Activated CD8-positive, alpha-beta memory T cell treated with anti-CD3 and anti-CD28 coated beads for 1 hour (primary cell): ENCODE measurements at places on chromosomes 12 and 14.

- DNase-seq, result no peak
Observed at GRCh38 chr12:59620326-59620725, 24.5 kb downstream of the SLC16A7 start.

GRCh38 chr12:4552191-4552590, 9.8 kb upstream of the DYRK4 start:
- DNase-seq, result no peak

DNA sequence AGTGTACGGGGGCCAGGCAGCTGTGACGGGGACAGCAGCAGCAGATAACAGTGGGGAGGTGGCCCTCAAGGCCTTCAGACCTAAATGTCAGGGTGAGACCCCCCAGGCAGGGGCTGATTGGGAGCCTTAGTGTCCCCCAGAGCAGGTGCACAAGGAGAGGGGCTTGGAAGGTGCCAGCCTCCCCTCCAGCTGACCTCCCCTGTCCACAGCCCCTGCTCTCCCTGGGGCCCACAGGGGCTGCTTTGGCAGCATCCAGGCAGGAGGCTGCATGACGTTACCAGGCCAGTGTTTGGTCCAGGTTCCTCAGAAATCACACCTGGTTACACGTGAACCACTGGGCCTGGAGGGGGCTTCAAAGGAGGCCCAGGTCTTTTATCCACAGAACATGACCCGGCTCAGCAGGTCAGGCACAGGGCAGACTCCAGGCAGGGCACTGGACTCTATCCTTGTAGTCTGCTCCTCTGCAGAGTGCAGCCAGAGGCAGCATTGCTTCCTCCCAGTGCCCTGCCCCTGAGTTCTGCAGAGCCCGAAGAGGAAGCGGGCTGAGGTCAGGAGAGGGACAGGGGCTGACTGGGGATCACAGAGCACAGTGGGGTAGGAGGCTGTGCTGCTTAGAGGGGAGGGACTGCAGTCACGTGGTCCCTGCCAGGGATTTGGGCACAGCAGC, 2.6 kb upstream of the TRMT61A start:
- DNase-seq, result no peak

GRCh38 chr12:58367041-58367440, 425.7 kb downstream of the ATP23 start:
- DNase-seq, result no peak
